Dorsolateral prefrontal cortex (tissue), 122 donors: ENCODE measurements at places on chromosomes 3 and 15. TPM values are rescaled to one million over a fixed set of nuclear protein-coding genes. Genes with fewer than 3 reads are reported as not detected.

The FBXW12 gene
- total RNA-seq = 4.1 TPM

DNA sequence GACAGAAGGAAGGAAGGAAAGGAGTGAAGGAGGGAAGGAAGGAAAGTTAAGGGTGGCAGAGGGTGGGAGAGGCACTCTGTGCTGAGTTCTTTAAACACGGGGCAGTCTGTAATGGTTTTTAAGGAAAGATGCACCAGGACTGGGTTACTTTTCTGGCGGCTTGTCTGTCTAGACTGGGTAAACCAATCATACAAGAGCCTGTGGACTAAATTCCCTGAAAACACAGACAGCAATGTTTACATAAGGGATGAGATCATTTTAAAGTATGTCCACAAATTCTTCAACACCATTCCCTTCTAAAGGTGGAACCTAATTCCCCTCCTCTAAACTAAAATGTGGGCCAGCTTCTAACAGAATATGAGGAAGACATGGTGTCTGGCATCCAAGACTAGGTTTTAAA is 235.5 kb upstream of the IGF1R start:
- no peak for DNase-seq

- DNase-seq = no peak
Measured at GRCh38 chr3:94146455-94146854, 83.6 kb downstream of the NSUN3 start.

GRCh38 chr3:143847787-143848631 is at the start of gene SLC9A9:
Gene SLC9A9 (minus strand): TSS chr3:143848468. CDS start chr3:143848322, 146 bp downstream.
- peak; percentile 62 for DNase-seq

DNA sequence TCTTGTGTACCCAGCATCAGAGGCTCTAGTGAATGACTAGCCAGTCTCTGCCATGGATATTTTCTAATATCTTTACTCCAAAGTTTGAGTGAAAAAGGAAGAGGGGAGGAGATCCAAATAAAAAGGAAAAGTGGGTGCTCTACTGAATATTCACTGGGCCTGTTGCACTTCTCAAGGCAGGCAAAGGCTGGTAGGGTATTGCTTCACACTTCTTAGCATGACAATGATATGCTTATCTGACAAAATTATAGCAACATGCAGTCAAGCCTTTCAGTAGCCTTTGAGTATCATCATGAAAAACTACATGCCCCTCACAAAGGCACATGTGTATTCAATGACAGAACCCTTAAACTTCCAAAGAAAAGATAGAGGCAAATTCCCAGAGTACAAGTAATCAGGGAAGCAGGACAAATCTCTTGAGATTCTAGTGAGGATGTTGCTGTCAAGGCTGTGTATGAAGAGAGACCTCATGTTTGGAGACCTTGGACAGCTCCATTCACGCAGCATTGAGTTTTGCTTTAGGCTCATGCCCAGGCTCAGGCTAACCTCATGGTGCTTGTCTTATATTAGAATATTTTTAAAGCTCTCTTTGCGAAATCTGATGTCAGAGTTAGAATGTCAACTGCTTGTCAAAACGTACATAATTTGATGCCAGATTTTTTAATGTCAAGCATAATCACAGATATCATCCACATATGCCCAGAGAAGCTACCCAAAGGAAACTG is 506.9 kb downstream of the OCA2 start:
- no peak for DNase-seq

DNA sequence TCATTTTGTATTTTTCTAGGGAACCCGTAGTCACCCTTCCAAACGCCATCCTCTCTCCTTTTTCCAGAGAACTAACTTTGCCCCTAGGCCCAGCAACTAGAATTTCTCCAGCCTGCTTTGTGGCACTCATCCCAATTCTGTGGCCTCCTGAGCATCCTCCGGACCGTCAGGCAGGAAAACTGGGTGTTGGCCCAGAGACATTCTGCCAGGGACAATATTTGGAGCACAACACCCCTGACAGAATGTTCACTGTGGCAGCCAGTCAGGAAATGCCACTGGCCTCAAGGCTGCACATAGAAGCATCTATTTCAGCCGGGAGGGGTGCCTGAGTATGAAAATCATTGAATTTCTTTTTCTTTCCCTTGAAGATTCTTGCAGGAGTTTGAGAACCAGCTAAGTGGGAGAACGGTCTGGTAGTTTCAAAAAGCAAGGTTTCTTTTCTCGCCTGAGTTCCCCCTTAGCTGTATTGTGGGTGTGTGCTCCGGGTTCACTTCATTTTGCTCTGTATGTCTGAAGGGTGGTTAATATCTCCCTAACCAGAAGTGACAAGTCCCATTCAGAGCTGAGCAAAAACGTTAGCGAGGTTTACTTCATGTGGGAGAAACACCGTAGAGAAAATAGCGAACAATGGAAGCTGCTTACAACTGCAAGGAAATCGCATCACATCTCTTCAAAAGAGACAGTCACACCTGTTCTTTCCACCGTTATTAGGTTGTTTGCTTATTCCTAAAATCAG is 108.1 kb upstream of the TPM1 start:
- no peak for DNase-seq

- DNase-seq = no peak
Measured at GRCh38 chr3:122679882-122680474, 661 bp upstream of the PARP14 start.

GRCh38 chr15:39358441-39359041 is 222.3 kb upstream of the THBS1 start:
- DNase-seq = no peak

GRCh38 chr3:141646760-141647561 is 91.1 kb upstream of the RNF7 start:
- no peak for DNase-seq
